ENCODE measurements at places on chromosomes 5 and 9.

GRCh38 chr5:136420168-136420898, 55.0 kb upstream of the TRPC7 start:
- peak; percentile 98 for ATAC-seq

DNA sequence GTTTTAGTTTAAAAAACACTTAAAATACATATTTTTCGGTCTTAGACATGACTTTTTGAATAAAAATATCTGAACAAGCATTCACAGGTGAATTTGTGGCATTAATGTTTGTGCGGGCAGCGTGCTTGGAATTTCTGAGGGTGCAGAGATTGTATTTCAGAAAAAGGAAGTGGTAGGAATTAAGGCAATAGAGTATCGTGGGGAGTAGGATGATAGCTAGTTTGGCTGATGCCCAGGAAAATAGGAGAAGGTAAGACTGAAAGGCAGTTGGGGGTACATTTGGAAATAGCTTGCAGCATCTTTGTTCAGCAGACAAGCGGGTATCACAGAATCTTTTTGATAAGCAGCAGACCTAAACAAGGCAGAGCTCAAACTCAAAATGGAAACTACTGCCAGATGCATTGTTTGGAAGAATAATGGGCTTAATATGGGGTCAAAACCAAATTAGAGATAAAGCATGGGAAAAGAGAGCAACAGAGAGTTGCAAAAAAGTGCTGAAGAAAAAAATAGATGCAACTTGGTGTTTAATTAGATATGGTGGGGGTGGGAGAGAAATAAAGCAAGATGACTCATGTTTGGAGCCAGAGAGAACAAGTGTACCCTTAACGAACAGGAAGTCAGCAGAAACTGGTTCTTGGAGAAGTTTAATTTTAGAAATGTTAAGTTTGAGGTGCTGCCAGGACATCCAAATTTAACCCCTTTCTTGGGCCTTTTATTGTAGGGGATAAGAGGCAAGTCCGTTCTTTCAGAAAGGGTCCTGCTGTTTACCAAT, 85.7 kb upstream of the ARRDC3 start:
- no peak for ATAC-seq

GRCh38 chr5:52015760-52016159, 632.5 kb downstream of the ISL1 start:
- ATAC-seq: no peak

DNA sequence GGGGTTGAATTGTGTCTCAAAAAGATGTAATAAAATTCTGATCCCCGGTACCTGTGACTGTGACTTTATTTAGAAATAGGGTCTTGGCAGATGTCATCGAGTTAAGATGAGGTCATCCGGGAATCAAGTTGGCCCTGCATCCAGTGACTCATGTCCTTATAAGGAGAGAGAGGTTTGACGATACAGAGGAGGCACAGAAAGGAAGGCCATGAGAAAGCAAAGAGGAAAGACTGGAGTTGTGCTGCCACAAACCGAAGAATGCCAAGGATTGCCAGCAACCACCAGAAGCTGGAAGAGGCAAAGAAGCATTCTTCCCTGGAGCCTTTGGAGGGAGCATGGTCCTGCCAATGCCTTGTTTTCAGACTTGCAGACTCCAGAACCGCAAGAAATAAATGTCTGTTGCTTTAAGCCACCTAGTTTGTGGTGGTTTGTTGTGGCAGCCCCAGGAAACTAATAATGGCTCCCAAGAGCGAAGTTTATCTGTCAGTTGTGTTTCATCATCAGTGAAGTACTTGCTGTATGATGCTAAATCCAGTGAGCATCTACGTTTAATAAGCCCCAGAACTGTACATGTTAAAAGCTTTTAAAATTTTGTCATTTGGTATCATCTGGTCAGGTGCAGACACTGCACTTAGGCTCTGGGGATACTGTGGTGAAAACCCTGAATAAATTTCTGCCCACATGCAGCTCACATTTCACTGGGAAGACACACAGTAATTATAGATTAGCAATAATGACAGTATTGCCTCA, 114.8 kb downstream of the TLE4 start:
- ATAC-seq: peak; percentile 48

GRCh38 chr5:163867324-163867723, 361.9 kb downstream of the MAT2B start:
- ATAC-seq: no peak

DNA sequence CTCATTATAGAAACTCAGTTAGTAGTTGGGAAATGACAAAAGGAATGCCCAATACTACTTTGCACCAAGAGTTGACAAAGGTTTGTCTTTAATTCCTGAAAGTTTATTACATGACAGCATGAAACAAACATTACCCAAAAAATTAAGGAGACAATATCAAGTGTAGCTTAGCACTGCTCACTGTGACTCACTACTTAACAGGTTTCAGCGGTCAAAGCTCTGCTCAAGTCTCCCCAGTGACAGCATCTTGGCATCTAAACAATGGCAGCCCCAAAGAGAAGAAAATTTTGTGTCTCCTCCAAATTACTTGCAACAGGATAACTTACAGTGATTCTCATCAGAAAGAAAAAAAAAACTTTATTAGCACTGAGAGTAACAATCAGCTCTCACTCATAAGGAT, 1030.2 kb downstream of the EFNA5 start:
- no peak for ATAC-seq

DNA sequence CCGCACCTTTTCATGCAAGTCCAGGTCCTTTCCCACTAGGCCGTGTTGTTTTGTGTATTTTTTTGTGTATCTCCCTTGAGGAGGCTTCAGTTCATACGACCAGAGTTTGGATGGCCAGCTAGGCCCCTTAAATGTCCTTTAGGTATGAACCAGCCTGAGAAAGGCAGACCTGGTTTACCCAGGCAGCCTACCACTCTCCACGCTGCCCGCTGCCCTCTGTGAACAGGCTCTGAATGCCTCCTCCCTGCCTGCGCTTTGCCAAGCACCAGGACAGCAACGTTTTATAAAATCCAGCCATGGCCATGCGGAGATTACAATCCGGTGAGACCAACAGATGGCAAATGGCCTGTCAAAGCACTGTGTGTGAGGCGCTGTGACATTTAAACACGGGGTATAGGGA, 626 bp upstream of the CLTB start:
- no peak for ATAC-seq

DNA sequence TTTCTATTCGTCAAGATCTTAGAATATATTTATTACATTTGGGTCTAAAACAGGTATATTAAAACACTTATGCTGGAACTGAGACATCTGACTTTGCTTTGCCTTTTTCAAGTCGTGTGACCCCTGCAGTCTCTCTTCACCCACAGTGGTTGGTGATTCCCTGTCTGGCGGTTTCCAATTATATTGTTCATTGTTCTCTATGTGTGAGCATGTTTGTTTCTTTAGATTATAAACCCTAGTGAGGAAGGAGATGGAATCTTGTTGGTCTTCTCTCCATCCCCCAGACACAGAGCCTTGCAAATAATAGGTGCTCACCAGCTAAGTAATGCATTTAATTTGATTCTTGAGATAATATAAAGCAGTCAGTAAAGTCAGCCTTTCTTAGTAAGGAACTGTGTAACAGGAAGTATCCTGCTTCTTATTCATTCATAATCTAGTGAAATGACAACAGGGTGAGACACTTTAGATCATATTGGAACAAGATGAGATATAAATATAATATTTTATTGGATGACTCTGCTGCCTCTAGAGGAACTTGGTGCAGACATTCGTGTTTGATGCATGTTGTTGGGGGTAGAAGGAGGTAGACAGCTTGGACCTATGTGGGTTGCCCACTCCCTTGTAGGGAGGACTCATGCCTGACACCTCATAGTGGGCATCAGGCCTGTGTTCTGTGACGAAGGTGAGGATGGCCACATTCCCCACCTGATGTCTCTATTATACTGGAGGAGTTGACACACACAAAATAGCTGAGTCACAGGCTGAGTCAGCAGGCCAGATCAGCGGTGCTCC, 88.1 kb downstream of the FGF1 start:
- peak; percentile 99 for ATAC-seq

- no peak for ATAC-seq
Measured at GRCh38 chr5:77777281-77777892, 1.2 kb upstream of the TBCA start.

GRCh38 chr9:8338767-8339510, 539.4 kb upstream of the DMAC1 start:
- ATAC-seq: no peak

GRCh38 chr5:124705577-124705976, 40.9 kb downstream of the ZNF608 start:
- no peak for ATAC-seq

GRCh38 chr9:121357011-121357410, 13.0 kb downstream of the STOM start:
- no peak for ATAC-seq

DNA sequence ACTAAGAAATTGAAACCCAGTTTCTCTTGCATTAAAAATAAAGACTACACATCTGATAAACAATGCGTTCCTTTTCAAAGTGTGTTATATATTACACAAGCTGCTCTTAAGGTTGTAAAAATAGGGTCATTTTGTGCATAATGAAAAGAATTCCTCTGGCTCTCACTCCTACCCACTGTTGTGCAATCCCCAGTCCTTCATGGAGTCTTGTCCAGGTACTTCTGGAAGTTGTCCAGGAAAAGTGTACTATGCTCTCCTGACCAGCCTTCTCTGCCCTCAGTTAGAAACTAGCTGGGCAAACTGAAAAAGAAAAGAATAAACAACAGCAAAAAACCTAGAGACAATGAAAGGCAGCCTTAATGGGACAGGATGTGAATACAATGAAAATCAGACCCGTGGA, 345.5 kb upstream of the PAPPA start:
- no peak for ATAC-seq

GRCh38 chr5:178667688-178668087, 40.8 kb upstream of the CLK4 start:
- no peak for ATAC-seq

DNA sequence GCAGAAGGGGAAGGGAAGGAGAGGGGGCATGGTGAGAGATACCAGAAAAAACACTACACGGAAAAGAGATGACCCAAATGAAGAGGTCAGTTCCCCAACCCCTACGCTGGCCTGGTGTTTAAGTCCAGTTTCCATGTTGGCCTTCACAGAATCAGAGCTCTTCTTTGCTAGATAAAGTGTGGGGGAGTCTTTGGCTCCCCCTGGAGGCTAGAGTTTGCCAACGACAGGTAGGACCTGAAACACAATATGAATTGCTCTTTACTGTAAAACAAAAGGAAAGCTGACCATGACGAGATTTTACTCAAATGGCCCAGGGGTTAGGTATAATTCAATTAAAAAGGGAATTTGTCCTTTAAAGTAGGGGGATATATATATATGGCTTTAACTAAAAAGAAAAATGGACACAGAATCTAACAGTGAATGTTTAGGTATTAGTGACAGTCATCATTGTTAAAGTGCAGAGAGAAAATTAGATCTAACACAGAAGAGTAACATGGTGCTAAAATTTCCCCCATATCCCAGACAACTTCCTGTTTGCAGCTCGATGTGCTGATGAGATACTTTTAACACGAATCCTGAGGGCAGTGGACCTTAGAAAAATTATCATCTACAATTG, 92.0 kb downstream of the SV2C start:
- peak; percentile 36 for ATAC-seq

DNA sequence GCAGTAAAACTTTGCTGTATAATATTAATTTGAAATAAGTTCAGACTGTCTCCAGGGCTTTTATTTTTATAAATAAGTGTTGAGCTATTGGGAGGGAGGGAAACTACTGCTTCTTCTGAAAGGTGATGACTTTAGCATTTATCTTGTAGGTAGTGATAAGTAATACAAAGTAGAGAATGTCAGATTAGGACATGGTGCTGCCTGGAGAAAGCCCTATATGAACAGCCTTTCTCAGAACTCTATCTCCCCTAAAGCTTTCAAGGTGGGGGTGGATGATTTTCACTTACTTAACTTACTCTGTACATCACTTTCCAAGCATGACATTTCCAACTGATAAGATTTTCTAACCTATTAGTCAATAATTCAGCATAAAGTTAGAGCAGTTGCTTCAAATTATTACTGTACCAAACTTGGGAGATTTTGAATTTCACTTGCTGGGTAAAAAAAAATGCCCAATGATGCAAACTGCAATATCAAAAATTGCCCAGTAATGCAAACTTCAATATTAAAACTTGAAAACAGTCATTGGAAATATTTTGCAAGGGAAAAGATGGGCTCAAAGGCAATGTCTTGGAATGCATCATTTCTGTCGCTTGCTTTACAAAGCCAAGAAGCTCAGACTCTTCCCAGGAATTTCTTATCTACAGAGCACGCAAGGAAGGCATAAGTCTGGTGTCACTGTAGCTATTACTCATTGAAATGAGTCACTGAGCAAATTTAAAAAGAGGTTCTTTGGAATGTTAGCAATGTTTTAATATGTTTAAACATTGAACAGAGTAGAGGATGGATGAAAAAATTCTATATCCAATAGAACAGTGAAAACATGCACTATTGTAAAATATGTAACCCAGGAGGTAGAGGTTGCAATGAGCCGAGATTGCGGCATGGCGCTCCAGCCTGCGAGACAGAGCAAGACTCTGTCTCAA, 569.5 kb downstream of the PSAT1 start:
- peak; percentile 33 for ATAC-seq

DNA sequence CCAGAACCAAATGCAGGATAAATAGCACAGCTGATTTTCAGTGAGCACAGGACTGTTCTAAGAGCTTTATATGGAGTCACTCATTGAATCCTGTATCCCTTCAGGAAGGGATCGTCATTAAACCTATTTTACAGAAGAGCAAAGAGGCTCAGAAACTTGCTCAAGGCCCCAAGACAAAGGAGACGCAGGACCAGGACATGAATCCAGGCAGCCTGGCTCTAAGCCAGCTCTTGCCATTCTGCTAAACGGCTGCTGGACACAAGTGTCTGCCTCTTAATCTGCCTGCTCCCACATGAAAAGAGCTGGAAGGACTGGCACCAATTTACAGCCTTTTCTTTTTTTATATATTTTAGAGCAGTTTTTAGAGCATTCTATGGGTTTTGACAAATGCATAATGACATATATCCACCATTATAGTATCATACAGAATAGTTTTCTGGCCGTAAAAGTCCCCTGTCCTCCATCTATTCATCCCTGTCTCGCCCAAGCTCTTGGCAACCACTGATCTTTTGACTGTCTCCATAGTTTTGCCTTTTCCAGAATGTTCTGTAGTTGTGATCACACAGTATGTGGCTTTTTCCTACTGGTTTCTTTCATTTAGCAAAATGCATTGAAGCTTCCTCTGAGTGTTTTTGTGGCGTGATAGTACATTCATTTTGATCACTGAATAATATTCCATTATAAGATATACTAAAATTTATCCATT, 37.5 kb downstream of the RETREG1 start:
- peak; percentile 43 for ATAC-seq

Data from motor neuron (in vitro differentiated cells).